ENCODE measurements at places on chromosomes 4 and X.
A peak's percentile ranks its signal among the peaks of the same experiment; 100 is the strongest.

- DNase-seq, result no peak
Observed at GRCh38 chrX:42460706-42461105, 317.3 kb downstream of the PPP1R2C start.

GRCh38 chr4:116942315-116942714 is 143.1 kb downstream of the TRAM1L1 start:
- no peak for DNase-seq

DNA sequence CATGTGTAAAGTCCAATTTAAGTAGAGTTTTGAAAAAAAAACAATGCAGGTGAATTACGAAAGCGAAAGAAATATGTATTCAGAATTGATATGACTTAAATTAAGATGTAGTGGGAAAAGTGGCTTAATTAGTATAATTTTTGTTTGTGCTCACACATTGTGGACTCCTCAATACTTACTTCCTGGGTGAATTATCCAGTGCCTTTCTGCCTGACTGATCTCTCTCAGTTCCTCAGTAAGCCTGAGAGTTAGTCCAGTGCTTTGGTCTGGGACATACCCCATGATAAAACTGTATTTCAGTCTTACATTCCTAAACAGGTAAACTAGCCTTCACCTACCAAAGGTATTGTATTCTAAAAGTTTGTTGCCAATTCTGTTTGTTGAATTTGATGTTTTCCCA is 8.4 kb downstream of the PGAM4 start:
- DNase-seq, result no peak

DNA sequence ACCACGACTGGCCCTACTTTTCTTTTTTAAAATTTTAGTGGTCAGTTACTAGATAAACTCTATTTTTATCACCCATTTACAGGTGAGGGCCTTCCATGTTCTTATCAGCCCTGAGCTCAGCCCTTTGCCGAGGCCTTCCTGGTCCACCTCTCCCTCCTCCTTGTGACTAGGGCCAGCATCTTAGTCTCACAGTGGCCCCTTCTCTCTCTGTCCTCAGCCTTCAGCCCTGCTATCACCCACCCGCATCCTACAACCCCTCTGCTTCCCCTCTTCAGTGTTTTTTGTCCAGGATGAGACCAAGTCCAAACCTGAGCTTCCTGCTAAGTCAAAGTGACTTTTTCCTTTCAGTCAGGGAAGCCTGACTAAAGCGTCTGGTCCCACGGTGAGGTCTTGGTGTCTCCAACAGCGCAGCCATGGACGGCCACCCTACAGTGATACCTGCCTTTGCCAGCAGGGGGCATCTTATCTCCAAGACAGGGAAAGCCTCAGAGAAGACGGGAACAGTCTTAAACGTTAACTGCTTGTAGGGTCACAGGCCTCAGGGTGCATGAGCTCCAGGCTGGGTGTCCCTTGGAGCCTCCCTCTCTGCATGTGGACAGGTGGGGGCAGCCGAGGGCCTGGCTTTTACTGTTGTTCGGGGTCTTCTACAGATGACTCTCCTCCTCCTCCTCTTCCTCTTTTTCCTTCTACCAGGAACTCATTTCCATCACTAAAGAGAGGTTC is 11.7 kb upstream of the GAGE10 start:
- no peak for DNase-seq

DNA sequence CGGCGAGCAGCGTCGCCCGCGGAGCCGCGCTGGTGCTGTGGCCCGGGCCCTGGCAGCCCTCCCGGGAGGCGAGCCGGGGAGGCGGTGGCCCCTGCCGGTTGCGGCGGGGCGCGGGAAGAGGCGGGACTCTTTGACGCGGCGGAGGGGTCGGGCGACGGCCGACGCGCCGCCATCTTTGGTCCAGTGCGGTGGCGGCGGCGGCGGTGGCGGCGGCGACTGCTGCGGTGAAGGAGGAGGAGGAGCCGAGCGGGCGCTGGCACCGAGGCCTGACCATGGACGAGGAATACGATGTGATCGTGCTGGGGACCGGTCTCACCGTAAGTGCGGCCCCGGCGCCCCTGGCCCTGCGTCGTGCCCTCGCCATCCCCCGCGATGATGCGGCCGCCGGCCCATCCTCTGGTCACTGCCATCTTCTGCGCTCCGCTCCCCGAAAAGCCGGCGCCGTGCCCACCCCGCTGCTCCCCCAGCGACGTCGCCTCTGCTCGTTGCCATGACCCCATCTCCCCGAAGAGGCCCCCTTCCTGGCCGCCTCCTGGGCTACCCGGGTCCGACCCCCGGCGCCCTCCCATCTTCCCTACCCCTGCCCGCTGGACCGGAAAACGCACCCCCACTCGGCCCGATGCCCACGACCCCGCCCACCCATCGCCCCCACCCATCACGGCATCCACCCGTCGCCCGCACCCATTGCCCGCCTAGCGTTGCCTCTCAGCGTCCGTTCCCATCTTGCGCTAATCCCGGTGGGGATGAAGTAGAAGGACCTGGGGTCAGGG is at the start of gene GDI1:
Gene GDI1, plus strand, starts transcription at position 172 of the 770 bp plus-strand sequence. Its CDS starts 101 bp downstream, at position 273.
- DNase-seq, result no peak

DNA sequence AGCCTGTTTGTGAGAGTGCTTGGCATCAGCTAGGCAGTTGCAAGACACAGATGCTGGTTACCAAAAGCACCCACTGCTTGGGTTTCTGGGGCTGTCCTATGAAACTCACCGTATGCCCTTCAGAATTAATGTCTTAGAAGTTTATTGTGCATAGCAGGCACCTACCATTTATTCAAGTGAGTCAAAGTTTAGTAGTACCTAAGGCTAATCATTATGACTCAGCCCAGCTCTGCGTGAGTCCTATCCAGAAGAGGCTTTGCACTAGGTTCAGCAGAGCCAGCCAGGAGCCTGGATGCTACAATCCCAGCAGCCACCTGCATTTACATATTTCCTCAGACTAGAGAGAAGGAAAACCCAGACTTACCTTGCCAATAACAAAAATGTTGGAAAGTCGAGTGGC is 4.2 kb downstream of the RPS4X start:
- no peak for DNase-seq

GRCh38 chr4:155943605-155944291 is 9.9 kb downstream of the CTSO start:
- DNase-seq, result no peak

DNA sequence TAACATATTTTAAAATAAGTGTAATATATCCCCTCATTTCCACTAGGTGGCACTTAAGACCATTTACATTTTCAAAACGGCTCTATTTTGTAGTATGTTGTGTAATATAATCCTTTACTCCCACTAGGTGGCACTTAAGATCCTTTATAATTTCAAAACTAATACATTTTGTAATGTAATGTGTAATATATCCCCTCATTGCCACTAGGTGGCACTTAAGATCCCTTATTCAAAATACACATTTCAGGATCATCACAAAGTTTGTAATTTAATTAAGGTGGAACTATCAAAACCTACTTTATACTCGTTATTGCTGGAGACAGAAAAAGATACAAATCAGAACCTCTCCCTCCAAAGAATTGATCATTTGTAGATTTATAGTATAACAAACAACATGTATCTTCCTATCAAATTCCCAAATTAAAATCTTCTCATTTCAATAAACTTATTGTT is 132.5 kb downstream of the ARHGAP6 start:
- DNase-seq, result peak; percentile 54

DNA sequence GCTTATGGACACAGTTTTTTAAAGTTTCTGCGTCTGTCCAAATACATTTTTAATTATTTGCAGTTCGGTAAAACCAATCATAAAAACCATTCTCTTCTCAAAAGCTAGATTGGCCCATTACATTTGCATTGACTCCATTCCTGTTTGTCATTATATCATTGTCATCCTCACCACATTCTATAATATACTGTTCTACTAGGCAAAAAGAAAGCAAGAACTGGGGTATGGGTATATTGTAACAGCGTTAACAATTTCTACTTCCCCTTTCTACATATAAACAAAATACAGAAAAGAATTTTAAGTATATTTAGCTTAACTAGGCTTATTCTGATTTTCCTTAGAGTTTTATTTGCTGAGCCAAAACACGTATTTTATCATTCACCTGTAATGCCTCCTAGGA is 91.8 kb downstream of the RAP1GDS1 start:
- no peak for DNase-seq

DNA sequence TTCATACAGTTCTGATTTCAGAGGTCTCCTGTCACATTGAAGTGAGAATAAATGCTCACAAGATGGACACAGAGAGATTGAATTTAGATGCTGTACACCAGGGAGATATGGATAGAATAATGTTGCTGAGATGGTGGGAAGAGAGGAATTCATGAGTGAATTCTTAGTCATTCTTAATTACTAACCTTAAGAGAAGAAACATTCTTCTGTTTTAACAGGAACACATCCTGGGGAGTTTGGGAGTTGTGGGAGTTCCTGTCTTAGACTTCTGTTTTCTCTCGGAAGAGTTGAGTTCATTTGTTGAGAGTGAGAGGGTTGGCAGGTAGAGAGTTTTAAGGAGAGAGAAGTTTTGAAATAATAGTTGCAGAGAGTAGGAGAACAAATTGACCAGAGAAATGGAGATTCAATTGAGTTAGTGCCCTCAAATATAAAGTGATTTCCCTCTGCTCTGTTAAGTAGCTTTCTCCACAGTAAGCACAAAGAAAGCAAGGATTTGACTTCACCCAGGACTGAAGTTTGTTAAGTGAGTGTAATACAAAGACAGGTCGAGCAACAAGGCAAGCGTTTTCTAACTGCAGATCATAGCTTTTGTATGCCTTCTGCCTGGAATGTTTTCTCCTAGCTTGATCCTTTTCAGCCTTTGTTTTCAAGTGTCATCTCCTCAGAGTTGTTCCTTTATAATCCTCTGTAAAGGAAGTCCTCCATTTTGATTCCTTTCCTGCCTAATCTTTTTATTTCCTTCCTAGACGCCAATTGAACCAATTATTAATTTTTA is 205.9 kb downstream of the RAPGEF2 start:
- no peak for DNase-seq

GRCh38 chr4:102008711-102009110 is 218.2 kb downstream of the BANK1 start:
- no peak for DNase-seq

- no peak for DNase-seq
Observed at GRCh38 chr4:151473521-151474097, 64.6 kb downstream of the FHIP1A start.

GRCh38 chrX:140766024-140766611 is 56.6 kb downstream of the LINC00632 start:
- DNase-seq, result no peak

DNA sequence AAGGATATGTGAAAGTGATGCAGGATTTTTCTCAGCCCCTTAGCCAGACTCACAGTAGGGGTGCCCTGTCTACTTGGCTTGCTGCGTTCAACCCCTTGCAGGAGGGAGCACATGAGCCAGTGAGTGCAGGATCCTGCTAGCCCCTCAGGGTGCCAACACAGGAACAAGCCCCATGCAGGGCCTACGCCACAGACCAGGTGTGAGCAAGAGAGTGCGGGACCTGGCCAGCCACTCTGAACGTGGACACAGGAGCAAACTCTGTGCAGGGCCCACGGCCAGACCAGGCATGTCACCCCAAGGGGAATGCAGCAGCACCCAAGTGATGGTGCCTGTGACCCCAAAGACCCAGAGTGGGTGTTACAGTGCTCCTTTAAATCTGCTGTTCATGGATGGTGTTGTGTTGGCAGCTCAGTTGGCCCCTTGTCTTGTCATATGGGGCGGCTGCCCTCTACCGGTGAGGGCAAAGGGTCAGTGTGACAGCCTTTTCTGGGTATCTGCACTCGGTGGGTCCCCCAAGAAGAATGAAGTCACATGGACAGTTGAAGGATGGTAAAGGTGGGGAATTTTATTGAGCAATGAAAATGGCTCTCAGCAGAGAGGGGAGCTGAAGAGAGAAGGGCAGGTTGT is 188.4 kb upstream of the MAOA start:
- no peak for DNase-seq

DNA sequence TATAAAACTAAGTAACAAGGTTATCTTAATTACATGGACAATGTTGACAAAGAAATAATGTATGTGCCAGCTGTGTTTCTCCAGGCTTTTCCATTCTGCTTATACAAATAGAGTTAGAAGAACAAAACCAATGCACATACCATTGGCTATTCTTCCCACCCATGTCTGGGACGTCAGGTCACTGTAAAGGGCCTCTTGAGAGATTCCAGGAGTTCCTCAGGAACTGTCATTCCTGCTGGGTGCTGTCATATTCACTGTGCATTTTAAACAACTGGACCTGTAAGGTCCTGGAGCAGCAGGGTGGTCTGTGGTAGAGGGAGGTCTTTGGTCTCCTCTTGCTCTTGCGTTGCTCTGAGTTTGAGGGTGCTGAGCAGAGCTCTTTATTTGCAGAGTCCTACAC is 74.6 kb upstream of the AP1S2 start:
- no peak for DNase-seq

GRCh38 chrX:69543572-69543971 is 39.4 kb downstream of the NALF2 start:
- DNase-seq, result no peak

DNA sequence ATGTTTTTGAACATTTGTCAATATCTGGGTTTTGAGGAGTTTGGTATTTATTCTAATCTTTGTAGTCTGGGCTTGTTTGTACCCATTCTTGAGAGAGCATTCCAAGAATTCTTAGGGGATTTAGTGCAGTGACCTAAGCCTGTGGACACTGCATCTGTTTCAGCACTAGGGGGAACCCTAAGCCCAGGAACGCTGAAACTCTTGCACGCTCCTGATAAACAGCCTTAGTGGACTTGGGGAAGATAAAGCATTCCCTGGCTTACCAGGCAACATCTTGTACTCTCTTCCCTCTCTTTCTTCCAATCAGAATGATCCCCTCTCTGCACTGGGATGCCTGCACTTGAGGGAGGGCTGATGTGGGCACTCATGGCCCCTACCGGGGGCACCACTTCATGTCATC is 654.9 kb upstream of the HTR2C start:
- no peak for DNase-seq

DNA sequence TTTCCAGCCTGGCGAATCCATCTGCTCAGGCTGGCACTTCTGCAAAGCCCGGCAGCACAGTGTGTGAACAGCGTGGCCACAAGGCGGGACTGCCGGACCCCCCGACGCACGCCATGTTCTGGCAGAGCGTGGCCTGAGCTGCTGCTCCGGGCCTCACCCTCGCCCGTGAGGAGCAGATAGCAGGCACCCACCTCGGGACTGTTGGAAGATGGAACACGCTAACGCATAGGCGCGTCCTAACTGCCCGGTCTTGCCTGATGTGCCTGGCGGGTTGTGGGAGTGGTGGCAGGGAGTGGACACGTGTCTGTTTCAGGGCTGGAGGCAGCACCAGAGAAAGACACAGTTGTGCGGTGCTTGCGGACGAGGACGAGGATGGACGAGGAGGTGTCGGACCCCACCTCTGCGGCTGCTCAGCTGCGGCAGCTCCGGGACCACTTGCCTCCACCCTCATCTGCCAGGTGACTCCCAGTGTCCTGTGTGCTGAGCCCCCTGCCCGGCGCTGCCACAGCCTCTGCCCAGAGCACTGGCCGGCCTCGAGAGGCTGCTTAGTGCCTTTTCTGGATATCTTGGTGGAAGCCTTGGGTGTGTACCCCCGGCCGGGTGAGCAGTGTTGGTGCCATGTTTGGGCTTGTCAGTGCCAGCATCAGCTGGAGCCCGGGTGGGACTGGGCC is 28.2 kb downstream of the UVSSA start:
- no peak for DNase-seq

- DNase-seq, result peak; percentile 8
Observed at GRCh38 chr4:169115897-169116254, 105.8 kb upstream of the CBR4 start.

GRCh38 chrX:69024931-69025330 is 140.3 kb downstream of the PJA1 start:
- DNase-seq, result no peak

Measured in NCI-H187 treated with DMSO at 0.1 percent for 48 hours (cell line).